CD4-positive, alpha-beta T cell treated with Interleukin-1 beta for 1 hour (primary cell): ENCODE measurements at places on chromosomes 6 and 20.

DNA sequence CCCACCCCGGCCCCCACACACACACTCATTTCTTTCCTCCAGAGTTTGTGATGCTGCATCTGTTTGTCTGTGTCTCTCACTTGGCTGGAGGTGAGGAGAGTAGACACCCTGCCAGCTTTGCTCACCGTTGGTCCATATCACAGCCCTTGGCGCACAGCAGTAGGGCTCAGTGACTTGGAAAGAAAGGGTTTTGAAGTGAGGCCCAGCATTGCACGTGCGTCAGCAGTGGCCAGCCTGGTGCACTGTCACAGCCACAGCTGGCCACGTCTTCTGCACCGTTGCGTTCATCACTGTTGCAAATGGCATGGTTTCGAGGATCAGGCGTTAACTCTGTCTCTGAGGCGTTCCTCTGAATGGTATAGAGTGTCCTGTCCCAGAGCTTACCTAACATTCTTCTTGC is 3.7 kb downstream of the WFDC5 start:
- no peak for DNase-seq

GRCh38 chr6:46781478-46782378 is 11.5 kb upstream of the MEP1A start:
- peak; percentile 14 for DNase-seq

GRCh38 chr20:48983423-48984400 is 62.2 kb downstream of the ARFGEF2 start:
- no peak for DNase-seq

DNA sequence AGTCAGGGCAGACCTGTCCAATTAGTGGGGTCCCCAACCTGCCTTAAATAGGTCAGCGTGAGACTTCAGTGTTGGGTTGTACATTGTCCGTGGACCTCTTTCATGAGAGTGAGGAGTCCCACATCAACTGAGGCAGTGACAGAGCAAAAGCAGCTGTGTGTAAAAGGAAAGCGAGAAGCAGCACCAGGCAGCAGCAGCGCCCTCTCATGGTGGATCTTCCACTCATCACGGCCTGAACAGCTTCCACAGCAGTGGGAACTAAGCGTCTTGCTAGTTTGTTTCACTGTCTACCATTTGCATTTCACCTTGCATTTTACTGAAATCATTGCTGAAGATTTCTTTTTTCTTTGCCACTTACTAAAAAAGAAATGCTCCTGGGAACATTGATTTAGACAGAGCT is 333.8 kb downstream of the PKHD1 start:
- no peak for DNase-seq

- DNase-seq: no peak
These were observed 26.6 kb upstream of the EDN3 start for GRCh38 chr20:59273739-59274357.

- DNase-seq: no peak
These were observed 74.6 kb upstream of the XRN2 start for GRCh38 chr20:21228511-21228910.

DNA sequence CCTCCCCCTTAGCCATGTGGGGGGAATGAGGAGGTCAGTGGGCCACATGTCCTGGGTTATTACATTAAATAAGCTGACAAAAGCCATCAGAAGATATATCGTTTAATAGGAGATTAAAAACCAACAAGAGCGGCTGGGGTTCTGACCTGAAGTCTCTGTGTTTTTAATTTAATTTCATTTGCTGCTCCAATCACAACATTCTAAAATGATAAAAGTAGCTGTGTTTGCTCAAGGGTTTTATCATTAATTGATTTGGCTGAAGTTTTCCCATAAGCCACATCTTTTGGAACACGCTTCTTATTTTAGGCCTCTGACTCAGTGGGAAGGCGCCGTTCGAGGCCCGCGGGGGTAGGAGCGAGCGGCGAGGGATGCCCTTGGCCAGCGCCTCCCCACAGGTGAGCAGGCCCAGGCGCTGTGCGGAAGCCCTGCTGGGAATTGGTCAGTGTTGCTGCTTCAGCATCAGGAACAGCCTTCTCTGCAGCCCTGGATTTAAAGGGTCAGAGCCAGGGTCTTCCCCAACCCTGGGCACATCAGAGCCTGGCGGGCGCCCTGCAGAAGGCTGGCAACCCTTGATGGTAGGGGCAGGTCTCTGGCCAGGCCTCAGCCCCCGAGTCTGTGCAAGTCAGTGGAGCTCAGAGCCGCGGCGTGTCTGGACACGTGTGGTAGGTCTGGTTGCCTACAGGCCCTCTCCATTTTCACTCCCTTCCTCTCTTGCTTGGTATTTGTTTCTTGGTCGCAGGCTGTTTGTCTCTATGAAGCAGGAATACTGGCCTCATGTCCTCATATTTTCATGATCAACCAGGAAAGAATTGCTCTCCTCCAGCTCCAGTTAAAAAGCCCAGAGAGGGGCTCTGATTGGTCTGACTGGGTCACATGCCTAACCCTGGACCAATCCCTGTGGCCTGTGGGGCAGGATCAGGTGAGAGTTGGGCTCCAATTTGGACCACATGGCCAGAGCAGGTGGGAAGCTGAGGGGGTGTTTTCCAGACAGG is 30.9 kb upstream of the MLN start:
- no peak for DNase-seq

- DNase-seq: no peak
These were observed 129.4 kb downstream of the IBTK start for GRCh38 chr6:82118150-82118562.
